Activated CD4-positive, CD25-positive, alpha-beta regulatory T cell (primary cell): ENCODE measurements at places on chromosomes 11 and 22.

- DNase-seq = no peak
Observed at GRCh38 chr11:35262056-35262455, 123.1 kb downstream of the CD44 start.

GRCh38 chr11:50088231-50088630 is 55.6 kb downstream of the OR4C45 start:
- no peak for DNase-seq

- no peak for DNase-seq
Observed at GRCh38 chr11:57619331-57619730, 21.8 kb downstream of the SERPING1 start.

DNA sequence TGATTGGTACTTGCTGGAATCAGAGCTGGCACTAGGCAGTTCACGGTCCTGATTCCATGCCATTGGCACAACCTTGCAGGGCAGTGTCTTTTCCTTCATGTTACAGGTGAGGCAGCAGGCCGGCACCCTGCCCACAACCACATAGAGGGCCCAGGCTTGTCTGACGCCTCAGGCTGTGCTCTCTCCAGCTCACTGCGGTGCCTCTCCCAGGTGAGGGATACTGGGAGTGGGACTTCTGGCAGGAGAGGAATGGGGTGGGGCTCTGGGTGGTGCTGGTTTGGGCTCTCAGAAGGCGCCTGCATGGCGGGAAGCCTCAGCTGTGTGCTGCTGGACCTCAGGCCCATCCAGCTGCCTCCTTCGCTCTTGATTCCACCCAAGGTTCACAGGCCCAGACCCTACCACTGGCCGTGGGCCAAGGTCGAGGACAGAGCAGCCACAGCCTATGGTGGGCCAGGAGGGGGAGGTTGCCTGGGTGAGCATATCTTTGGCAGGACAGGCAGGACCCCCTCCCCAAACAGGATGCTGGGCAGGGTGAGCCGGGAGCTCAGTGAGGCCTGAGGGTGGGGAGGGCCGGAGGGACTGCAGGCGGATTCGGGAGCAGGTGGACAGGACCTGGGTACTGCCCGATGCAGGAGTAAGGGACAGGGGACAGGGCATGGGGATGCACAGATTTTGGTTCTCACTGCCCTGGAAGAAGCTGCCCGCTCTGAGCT is 7.0 kb upstream of the MPPED1 start:
- DNase-seq = no peak

- DNase-seq = no peak
Observed at GRCh38 chr11:114566276-114566675, 6.6 kb upstream of the NXPE1 start.

DNA sequence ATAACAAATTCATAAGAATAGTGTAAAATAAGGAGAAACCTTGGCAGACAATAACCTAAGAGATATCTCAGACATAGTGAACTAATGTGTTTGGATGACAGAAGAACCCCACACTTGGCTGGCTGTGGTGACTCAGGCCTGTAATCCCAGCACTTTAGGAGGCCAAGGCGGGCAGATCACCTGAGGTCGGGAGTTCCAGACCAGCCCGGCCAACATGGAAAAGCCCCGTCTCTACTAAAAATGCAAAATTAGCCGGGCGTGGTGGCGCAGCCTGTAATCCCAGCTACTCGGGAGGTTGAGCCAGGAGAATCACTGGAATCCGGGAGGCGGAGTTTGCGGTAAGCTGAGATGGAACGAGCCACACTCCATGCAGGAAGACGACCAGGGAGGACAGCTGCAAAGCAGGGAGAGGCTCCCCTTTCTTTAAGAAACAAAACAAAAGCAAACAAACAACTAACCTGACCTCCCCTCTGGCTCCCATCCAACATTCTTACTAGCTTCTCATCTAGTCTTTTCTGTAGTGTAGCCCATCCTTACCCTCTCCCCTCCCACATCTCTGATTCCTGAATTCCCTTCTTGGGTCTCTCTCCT is 84.2 kb downstream of the ZNF280B start:
- no peak for DNase-seq

DNA sequence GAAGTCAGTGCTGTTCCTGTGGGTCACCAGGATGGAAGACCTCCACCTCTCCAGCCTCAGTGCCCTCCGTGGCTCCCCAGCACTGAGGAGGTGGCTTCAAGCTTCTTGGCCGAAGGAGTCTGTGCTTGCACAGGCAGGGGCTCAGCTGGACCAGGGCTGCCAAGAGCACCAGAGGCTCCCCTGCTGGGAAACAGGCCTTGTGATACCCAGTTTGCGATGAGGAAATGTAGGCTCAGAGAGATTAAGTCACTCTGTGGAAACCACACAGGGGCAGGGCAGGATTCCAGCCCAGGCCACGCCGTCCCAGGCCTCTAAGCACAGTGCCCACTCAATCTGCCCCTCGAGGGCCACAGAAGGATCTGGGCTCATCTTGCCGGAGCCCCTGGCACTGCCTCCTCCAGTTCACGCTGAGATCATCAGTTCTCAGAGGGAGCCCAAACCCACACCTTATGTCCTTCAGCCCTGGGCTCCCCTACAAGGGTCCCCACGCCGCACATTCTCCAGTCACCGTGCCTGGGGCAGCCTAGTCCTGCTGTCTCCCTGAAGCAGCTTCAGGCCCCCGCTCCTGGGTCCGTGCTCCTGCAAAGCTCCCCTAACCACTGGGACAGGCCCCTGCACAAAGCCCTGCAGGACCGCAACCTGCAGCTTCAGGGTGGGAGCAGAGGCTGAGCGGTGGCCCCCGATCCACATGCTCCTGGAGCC is 21.6 kb downstream of the ANO1 start:
- DNase-seq = no peak

DNA sequence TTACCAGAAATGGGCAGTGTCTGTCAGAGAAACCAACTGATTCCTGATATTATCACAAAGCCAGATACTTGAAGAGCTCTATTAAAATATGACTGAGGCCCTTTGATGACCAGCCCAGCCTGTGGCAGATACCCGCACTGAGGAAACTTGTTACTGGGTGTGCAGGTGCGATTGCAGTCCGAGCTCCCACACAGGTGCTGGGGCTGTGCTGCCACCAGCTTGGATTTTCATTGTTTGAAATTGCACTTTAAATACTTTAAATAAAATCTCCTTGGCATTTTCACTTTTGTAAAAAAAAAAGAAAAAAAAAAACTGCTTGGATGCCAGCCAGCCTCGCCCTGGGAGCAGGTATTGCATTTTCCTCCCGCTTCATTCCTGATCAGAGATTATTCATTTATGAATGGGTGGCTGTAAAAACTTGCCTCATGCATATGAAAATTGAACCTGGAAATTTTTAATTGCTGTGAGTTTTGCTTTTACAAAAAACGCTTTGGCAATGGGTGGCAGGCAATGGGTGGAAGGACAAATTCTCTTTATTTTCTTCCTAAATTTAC is 21.2 kb downstream of the EHF start:
- DNase-seq = no peak

DNA sequence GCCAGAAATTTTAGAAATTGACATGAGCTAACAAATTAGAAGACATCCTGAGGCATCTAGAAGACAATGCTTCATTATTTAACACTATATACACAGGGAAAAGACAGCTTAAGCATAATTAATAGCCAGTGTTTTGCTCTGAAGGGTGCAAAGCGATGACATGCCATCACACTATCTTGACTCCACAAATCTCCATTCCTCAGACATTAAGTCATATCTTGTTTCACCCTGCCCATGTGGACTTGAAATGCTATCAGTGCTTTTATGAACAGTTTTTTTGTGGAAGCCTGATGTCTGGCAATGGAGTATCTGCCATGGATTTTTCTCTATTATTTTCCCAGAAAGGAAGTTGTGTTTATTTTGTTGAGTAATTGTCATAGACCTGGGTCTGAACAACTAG is 2.3 kb downstream of the CARD18 start:
- no peak for DNase-seq

GRCh38 chr11:131819865-131820264 is 449.4 kb downstream of the NTM start:
- no peak for DNase-seq

DNA sequence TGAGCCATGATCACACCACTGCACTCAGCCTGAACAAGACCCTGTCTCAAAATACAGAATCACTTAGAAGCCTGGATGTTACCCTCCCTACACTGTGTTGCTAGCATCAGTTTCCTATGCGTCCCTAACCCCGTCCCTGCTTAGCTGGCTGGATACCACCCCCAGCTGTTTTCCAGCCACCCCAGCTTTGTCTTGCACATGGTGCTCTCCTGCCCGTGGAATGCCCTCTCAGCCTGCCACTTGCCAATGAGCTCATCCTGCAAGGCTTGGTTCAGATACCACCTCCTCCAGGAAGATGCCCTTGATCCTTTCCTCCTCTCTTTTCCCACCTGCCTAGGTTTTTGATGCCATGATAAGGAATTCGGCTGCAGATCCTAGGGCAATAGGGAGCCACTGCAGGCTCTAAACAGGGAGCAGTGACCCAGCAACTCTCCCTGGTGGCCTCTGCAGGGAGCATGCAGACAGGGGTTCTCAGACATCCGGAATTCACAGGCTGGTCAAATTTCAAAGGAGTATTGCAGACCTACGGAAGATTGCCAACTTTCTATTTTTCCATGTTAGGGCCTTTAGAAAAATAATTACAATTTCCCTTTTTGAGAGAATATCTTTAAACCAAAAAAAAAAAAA is 52.7 kb upstream of the WNT7B start:
- DNase-seq = no peak
